ENCODE measurements at places on chromosomes 6 and 20. TPM values are rescaled to one million over a fixed set of nuclear protein-coding genes. Genes with fewer than 3 reads are reported as not detected.
A peak's percentile ranks its signal among the peaks of the same experiment; 100 is the strongest.

DNA sequence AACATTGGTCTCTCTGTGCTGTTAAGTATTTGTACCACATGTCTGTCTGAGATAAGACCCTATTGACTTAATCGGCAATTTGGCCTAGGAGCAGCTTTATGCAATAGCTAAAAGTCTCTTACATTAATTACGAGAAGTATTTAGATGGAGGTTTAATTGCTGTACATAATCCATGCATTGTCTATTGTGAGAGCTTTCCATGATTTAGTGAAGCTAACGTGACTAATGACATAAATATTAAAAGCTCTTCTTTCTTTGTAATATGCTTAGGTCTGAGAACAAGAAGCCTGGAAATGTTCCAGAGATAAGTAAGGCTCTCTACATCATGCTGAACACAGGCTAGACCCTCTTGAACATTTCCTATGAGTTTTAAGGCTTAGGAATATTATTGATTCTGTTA, 32.7 kb upstream of the FAM83B start:
- DNase-seq: no peak
- no peak overlapping the region for H3K4me3 ChIP-seq
- H3K27ac ChIP-seq: no peak overlapping the region
- no peaks in the 10 kb centered on the region for H3K36me3 ChIP-seq
- no peaks in the 10 kb centered on the region for H3K27me3 ChIP-seq

MYL9 gene
- total RNA-seq: 0.96 TPM

- no peak for DNase-seq
- no peaks in the 10 kb centered on the region for H3K36me3 ChIP-seq
- H3K4me3 ChIP-seq: no peak overlapping the region
- peaks cover 3% of the 10 kb centered on the region for H3K27me3 ChIP-seq
Observed at GRCh38 chr6:97401533-97401932, 118.5 kb upstream of the MMS22L start.

PSMB8 gene
- 461 TPM for total RNA-seq

PARD6B gene
- 4.6 TPM for total RNA-seq

CAGE1 gene
- total RNA-seq: not detected

DNA sequence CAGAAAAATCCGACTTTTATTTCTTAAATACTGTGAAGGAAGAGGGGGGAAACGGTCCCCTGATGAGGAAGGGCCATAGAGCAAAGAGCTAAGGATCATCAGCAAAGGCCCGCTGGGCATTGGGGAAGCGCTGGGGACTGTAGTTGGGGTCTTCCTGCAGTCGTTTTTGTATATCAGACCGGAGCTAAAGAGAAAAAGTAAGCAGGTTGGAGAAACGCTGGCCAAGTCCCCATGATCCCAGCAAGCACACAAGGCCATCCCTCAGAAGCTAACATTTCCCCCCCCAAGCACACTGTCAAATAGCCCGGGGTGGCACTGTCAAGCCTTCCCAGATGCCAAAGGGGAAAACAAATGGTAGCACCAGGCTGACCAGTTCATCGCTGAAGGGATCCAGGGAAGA, 13.4 kb downstream of the BAG6 start:
- H3K4me1 ChIP-seq: peaks cover 2% of the 10 kb centered on the region
- H3K27me3 ChIP-seq: no peaks in the 10 kb centered on the region
- no peak overlapping the region for H3K4me3 ChIP-seq
- DNase-seq: no peak

RAB44 gene
- not detected for total RNA-seq

DNA sequence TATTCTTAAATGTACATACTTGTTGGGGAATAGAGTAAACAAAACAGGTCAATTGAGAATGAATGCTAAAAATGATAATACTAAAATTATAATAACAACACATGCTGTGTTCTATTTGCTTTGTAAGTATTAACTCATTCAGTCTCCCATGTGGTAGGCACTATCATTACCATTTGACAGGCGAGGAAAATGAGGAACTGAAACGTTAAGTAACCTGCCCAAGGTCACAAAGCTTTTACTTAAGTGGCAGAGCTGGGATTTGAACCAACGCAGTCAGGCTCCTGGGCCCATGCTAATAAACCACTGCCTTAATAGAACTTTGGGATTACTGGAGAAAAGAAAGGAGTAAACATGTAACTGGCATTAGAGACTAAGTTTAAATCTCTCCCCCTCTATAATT, 3.8 kb downstream of the NSFL1C start:
- H3K27me3 ChIP-seq: peaks cover 4% of the 10 kb centered on the region
- no peak overlapping the region for H3K4me3 ChIP-seq
- H3K36me3 ChIP-seq: peaks cover 22% of the 10 kb centered on the region
- H3K27ac ChIP-seq: no peak overlapping the region

- H3K4me3 ChIP-seq: no peak overlapping the region
- no peaks in the 10 kb centered on the region for H3K4me1 ChIP-seq
- H3K36me3 ChIP-seq: no peaks in the 10 kb centered on the region
- no peaks in the 10 kb centered on the region for H3K27me3 ChIP-seq
- DNase-seq: no peak
- H3K27ac ChIP-seq: no peak overlapping the region
Observed at GRCh38 chr6:50778696-50779095, 40.0 kb upstream of the TFAP2B start.

BTNL2 gene
- not detected for total RNA-seq

SCUBE3 gene
- 0.12 TPM for total RNA-seq

DNA sequence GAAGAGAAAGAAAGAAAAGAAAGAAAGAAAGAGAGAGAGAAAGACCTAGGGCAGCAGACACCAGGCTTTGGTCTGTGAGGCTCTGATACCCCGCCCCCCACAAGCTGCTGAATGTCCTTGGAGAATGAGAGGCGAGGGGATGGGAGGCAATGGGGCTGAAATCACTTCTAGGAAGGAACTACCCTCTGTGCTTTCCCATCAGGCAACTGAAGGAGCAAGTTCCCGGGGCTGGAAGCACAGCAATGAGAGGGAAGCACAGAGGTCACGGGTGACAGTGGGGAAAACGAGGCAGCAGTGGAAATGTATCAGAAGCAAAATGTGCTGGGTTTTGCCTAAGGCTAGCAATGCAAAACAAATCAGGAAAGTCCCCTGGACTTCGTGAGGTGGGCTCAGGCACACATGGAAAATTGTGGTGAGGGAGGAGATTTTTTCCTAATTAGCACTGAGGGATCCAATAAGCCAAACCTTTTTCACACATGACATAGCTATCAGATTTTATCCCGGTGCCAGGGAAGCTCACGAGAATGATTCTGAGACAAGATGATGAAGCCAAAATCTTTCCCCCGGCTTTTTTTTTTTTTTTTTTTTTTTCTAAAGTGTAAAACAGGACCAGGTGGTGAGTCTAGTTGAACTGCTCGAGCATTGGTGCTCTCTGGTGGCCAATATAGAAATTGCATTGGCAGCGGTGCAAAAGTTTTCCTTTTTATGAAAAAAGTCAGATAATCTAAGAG, 16.8 kb upstream of the ARFGEF2 start:
- peaks cover 31% of the 10 kb centered on the region for H3K4me1 ChIP-seq
- peaks cover 3% of the 10 kb centered on the region for H3K27me3 ChIP-seq
- H3K27ac ChIP-seq: no peak overlapping the region
- H3K4me3 ChIP-seq: no peak overlapping the region
- DNase-seq: peak; percentile 84

DNA sequence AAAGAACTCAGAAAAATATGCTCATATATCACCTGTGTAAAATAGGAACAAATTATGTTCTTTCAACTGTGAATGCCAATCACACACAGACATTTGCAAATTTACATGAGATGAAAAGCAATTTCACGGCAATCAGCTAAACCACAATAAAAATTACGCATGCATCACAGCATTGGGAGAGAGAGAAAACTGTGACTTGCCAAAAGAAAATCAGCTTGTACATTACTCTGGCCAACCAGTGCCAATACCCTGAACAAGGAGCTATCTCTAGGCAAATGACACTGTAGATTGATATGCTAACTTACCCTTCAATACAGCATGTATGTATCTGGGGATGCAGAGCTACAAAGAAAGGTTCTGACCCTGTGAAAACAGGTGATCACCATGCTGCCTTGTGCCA, 515.6 kb downstream of the EYS start:
- no peaks in the 10 kb centered on the region for H3K36me3 ChIP-seq
- H3K27ac ChIP-seq: no peak overlapping the region
- DNase-seq: no peak
- H3K4me3 ChIP-seq: no peak overlapping the region
- no peaks in the 10 kb centered on the region for H3K4me1 ChIP-seq

ANGPT4 gene
- not detected for total RNA-seq

DNA sequence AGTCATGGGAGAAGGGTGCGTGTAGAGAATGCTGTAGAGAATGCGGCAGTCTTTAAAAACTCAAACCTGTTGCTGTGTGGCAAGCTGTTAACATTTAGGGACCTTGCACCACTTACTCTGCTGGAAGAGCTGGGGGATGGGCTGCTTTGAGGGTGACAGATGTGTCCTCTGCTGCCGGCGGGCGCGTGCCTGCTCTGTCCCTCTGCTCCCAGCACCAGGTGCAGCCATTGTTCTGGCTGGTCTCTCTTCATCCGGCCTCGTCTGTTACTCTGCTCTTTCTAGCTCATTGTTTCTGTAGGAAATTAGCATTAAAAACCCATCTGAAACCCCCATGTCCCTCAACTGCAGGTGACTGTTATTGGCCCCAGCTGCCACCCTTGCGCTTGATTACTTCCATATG, 78.5 kb downstream of the CBFA2T2 start:
- peaks cover 10% of the 10 kb centered on the region for H3K4me1 ChIP-seq
- H3K4me3 ChIP-seq: no peak overlapping the region
- H3K27ac ChIP-seq: no peak overlapping the region
- H3K36me3 ChIP-seq: no peaks in the 10 kb centered on the region
- no peaks in the 10 kb centered on the region for H3K27me3 ChIP-seq

DNA sequence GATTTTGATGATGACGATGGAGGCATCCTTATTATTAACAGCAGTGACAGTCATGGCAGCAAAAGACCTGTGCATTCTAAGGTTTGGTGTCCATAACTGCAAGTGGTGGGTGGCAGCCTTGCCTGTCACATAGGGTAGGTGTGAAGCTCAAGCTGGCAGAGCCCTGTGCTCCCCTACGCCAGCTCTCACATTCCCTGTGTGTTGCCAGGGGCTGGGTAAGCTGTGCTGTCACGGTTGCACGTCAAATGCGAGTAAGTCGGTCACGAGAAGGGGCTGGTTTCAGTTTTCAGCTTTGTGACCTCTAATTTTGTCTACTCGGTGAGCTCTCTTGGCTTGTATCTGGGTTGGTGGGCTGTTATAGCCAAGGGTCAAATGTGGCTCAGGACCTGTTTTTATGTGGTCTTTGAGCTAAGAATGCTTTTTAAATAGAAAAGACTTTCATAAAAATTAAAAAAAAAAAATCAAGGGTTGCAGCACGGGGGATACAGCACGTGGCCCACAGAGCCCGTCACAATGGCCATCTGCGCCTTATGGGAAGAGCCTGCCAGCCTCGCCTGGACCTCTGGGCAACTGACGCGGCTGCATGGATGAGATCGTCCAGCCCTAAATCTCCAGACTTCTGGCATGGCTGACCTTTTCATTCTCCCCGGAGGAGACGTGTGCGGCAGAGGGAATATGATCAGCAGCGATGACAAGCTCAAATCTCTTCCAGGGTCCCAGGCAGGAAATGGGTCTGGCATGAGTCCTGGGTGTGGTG, 148.5 kb downstream of the PHACTR3 start:
- no peak overlapping the region for H3K4me3 ChIP-seq
- H3K4me1 ChIP-seq: peaks cover 9% of the 10 kb centered on the region
- peaks cover 7% of the 10 kb centered on the region for H3K27me3 ChIP-seq
- H3K27ac ChIP-seq: no peak overlapping the region
- DNase-seq: no peak

USP49 gene
- 9.1 TPM for total RNA-seq

NMBR gene
- total RNA-seq: not detected

DNA sequence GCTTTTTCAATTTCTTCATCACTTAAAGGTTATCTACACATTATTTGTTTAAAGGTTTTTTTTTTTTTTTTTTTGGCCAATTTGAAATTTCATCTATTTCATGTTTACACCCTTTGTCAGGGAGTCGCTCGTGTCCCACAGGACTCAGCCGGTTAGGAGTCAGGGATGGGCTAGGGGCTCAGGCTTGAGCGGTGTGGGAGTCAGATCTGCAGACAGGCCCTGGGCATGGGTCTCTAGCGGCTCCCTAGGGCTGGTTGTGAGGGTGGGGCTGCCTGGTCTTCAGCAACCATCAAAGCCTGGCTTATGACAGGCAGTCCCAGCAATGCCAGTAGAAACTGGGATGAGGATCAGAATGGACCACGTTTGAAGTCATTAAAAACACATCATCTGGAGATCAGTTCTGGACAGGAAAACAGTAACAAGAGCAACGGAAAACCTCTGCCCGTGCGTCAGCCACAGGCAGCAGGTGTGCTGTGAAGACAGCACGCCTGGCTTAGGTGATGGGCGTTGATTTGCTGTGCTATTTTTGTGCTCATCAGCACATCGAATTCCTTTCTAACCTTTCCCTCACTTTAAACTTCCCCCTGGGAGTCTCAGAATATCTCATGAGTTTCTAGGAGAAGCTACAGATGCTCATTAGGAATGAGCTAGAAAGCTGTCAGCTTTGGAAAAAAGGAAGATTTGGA, 91.3 kb upstream of the MPC1 start:
- no peak for DNase-seq
- H3K4me1 ChIP-seq: peaks cover 1% of the 10 kb centered on the region
- H3K4me3 ChIP-seq: no peak overlapping the region
- no peaks in the 10 kb centered on the region for H3K27me3 ChIP-seq

DNA sequence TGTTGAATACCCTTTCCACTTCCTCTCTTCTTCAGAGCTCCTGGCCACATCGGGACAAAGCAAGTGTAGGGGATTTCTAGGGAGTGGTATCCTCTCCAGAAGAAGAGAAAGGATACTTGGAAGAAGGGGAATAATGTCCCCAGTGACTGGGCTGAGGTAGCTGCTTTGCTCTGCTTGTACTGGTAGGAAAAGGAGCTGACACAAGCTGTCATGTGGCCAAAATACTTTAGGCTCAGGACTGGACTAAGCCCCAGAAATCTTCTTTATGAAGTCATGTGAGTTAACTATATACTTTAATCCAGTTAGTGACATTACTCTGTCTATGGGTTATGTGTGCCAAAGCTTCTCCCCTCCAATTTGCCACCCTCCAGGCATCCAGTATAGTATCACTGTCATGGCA, 40.5 kb downstream of the AKIRIN2 start:
- no peaks in the 10 kb centered on the region for H3K27me3 ChIP-seq
- H3K36me3 ChIP-seq: peaks cover 44% of the 10 kb centered on the region
- no peak overlapping the region for H3K4me3 ChIP-seq
- H3K4me1 ChIP-seq: peaks cover 11% of the 10 kb centered on the region
- no peak overlapping the region for H3K27ac ChIP-seq

NRN1 gene
- 1.7 TPM for total RNA-seq

Measured in activated CD8-positive, alpha-beta memory T cell treated with anti-CD3 and anti-CD28 coated beads, Interleukin-2, amount 10 ng/mL, durations not matched to agents 7 days and 5 days (primary cell).